ENCODE measurements at places on chromosomes 1 and 21.
A peak's percentile ranks its signal among the peaks of the same experiment; 100 is the strongest.

DNA sequence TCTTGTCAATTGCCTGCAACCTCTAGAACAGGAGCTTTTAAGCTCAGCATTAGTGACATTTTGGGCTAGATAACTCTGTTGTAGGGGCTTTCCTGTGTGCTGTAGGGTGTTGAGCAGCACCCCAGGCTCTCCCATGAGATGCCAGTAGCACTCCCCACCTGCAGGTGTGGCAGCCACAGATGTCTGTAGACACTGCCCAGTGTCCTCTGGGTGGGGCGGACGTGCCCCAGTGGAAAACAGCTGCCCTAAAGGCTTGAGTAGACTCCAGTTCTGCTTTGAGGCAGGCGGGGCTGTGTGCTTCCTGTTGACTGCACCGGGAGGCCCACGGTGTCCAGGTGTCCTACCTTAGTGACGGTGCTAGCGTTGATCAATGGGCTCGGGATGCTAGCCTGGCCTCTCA lies 16.9 kb upstream of the PWP2 start:
- DNase-seq = no peak

DNA sequence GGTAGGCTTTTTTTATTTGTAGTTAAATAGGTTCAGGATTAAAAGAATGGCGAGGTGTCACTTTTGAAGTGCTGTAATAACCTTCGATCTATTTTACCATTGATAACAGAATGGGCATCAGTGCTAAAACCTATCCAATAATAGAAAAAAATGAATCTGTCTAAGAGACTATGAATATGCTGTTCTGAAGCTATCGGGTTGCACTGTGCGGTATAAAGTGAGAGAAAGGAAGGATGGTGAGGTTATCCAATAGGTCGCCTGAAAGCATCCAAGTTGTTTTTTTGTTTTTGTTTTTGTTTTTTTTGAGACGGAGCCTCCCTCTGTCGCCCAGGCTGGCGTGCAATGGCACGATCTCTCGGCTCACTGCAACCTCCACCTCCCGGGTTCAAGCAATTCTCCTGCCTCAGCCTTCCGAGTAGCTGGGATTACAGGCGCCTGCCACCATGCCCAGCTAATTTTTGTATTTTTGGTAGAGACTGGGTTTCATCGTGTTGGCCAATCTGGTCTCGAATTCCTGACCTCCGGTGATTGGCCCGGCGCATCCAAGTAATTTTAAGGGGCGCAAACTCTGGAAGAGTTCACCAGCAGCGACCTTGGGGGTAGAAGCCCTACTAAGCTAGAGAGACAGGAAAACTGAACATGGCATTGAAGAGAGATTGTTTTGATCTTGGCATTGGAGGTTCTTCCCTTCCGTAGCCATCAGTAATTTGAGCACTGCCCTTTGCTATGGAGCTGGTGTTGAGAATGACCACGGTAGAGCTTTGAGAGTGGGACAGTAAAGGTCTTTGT lies 8.7 kb upstream of the MDM4 start:
- peak; percentile 32 for DNase-seq

GRCh38 chr1:158407092-158407491 lies 7.8 kb upstream of the OR10T2 start:
- DNase-seq = no peak

- DNase-seq = no peak
These were observed 14.1 kb upstream of the SLC19A2 start for GRCh38 chr1:169499807-169500206.

- DNase-seq = no peak
These were observed 39.0 kb downstream of the PIK3CD start for GRCh38 chr1:9690440-9691107.

- peak; percentile 74 for DNase-seq
These were observed 559 bp downstream of the BACH1 start for GRCh38 chr21:29299046-29299915.
